ENCODE measurements at places on chromosomes 7 and 10.
A peak's percentile ranks its signal among the peaks of the same experiment; 100 is the strongest.

- peak; percentile 47 for DNase-seq
Measured at GRCh38 chr7:106126170-106126938, 14.2 kb upstream of the SYPL1 start.

- no peak for DNase-seq
Measured at GRCh38 chr10:97974526-97975525, 55.6 kb downstream of the CRTAC1 start.

DNA sequence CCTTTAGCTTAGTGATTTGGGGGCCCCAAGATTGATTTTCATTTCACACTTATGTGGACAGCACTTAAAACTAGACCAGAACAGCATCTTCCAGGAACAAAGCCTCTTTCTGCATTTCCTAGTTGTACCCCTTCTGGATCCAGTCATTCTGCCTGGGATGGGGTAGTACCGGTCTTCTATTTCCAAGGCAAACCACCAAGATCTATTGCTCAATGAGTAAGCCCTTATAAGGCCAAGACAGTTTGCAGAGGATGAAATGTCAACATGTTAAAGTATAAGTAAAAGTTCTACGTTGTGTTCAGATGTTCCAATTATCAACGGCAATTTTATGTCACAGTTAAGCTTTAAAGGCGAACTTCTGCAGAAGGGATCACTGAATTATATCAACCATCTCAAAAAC, 106.9 kb upstream of the ZNF746 start:
- DNase-seq = no peak

GRCh38 chr7:3065724-3066143, 22.1 kb upstream of the CARD11 start:
- DNase-seq = peak; percentile 39

- no peak for DNase-seq
Measured at GRCh38 chr7:4800487-4800886, 25.1 kb downstream of the AP5Z1 start.

DNA sequence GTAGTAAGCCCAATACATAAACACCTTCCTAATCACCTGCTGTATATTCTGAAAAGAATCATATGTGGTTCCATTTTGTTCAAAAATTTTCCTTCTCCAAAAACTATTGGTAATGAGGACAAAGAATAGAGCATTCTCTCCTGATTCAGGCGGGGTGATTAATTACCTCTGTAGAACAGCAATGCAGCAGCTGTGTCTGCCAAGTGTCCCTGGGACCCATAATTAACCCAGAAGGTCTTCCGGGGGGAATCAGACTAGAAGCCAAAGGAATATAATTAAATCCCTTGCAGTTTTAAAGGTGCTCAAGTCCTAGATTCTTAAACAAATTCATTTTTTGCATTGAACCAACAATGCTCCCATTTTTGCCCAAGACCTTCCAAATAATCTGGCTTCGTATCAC, 60.3 kb upstream of the ABLIM1 start:
- no peak for DNase-seq

- no peak for DNase-seq
Measured at GRCh38 chr7:28142650-28143049, 37.9 kb downstream of the JAZF1 start.

GRCh38 chr10:111836571-111836970, 347.0 kb downstream of the GPAM start:
- DNase-seq = no peak

DNA sequence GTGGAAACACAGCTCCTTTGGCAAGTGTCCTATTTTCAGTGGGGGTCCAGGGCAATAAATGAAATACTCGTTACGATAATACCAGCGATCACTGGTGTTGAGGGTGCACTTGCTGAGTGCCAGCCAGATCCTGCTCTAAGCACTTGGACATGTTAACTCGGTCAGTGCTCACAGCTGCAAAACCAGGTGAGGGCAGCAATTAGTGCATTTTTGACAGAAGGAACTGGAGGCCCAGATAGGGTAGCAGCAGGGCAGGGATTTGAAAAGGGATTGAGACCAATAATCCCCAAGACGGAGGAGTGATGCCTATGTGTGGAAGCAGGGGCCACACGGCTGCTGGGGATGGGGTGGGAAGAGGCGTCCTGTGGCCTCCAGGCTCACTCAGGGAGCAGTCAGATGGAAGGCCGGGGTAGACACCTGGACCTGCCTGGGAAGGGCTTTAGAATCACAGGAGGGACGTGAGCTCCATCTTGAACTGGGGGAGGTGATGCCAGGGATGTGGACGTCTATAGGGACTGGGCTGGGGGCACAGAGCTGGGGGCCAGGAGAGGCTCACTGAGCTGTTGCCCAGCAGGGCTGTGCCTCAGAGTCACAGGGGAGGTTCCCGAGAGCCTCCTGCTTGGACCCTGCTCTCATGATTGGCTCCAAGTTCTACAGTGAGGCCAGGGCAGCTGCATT, 14.3 kb downstream of the PTPRE start:
- DNase-seq = no peak

DNA sequence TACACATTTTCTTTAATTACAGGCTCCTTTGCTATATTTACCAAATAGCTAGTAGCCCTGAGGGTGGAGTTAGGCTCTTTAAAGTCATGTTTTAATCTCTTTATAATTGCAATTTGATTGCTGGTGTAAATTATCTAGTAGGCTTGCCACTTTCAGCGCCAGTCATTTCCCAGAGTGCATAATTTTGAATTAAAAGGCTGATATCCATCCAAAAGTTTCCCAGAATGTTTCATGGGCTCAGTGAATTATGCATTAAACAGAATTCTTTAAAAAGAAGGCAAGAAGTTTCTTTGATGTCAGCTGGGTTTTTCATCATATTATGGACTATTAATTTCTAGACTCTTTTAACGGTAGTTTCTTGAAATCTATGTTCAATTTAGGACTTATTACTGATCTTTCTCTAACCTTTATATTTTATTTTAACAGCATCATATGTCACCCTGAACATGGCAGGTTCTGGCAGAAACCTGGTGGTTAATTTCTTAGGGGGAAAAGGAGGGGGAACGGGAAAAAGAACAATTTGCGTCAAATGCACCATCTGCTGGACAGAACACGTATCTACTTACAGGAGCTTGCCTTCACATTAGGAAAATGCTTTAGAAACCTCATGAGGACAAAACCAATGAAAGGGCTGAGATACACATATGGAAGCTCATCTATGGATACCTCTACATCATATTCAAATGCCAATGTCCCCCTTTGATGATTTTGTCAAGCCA, 171.1 kb downstream of the GRM3 start:
- DNase-seq = no peak

DNA sequence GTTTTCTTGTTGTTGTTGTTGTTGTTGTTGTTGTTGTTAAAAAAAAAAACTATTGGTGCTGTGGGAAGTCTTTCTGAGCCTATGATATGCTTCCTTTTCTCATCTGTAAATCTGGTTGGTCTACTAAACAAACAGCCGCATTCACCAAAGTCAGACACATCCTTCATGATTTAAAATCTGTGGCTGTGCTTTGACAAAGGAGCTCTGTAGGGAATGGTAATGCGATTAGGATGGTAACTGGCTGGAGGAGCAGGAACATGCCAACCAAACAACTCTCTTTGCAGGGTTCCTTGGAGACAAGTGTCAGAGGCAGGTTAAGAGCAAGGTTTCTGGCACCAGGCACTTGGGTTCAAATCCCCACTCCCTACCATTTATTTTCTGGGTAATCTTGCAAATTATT, 14.9 kb upstream of the SP4 start:
- DNase-seq = no peak

DNA sequence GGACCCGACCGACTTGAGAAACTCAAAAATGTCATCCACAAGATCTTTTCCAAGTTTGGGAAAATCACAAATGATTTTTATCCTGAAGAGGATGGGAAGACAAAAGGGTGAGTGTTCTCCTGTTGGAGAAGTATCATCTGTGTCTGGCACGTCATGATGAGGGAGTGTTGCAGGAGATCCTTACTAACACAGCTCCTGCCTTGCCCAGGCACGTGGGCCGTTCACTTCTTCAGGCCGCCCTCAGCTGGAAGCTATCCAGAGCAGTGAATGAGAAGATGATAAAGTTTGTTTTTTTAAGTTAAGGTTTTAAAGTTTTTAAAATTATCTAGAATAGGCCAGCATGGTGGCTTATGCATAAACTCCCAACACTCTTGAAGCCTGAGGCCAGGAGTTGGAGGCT, 6.2 kb downstream of the EIF3B start:
- DNase-seq = no peak

DNA sequence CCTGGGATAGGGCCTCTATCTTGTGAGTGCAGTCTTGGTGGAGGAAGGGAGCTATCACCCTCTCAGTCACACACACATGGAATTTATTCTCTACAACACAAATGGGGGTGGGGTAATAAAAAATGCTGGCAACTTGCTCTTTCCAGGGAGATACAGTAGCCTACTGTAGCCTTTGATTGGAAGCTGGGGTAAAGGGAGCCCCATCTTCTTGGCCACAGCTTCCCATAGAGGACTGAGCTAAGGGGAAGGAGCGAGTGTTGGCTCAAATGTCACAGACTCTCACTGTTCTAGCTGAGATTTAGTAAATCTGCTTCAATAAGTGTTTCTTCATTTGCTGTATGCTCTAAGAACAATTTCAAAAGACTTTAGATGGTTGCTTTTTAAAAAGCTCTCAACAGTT, 222.2 kb upstream of the CXCL12 start:
- no peak for DNase-seq

DNA sequence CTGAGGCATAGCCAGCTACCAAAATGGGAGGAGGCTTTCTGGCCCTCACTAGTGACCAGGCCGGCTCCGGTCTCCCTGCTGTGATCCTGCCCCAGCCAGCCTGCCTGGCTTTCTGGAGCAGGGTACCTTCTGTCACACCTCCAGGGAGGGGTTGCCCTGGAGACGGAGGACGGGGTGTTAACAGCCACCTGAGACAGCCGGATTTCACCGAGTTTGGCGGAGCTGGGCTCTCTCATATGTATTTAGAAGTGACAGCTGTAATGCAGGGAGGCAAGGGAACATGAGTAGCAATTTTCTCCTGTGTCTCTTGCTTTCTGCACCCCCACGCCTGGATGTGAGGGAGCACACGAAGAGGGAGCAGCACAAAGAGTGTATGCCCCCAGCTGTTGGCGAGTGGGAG, 473.3 kb downstream of the PLXNA4 start:
- no peak for DNase-seq

GRCh38 chr10:59337201-59337652, 25.1 kb downstream of the FAM13C start:
- no peak for DNase-seq

GRCh38 chr10:12077580-12078180, 8.9 kb downstream of the DHTKD1 start:
- no peak for DNase-seq

GRCh38 chr7:37577412-37577811, 106.2 kb upstream of the GPR141 start:
- no peak for DNase-seq

DNA sequence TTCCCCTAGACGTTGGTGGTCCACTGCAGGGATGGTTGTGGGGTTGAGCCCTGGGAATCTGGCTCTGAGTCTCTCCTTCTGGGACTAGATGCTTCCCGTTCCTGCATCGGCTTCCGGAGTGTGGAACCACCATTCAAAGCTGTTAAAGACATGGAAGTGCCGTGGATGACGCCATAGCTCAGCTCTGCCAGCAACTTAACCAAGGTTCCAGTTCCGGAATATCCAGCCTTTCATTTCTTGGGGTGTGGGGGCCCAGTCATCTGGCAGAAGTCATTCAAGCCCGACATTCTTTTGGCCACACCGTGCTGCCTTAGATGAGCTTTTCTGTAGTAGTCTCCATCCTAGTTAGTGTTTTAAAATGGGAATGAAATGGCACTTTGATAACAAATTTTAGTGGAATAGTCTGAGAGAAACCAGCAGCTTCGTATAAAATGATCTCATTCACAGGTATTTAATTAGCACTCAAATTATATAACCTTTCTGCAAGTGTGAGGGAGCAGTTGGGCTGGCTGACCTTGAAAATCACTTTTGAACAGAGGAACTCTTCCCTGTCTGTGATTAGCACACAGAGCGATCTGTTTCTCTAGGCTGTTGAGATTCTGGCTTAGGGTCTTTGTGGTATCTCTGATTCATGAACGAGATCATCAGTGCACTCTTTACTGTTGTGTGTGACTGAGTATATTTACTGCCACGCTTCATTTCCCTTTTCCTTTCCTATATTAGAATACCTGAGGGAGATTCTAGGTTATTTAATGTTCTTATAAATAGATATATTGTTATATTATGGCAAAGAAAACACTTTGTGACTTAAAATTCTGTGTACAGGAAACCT, 19.9 kb downstream of the LMTK2 start:
- DNase-seq = no peak

DNA sequence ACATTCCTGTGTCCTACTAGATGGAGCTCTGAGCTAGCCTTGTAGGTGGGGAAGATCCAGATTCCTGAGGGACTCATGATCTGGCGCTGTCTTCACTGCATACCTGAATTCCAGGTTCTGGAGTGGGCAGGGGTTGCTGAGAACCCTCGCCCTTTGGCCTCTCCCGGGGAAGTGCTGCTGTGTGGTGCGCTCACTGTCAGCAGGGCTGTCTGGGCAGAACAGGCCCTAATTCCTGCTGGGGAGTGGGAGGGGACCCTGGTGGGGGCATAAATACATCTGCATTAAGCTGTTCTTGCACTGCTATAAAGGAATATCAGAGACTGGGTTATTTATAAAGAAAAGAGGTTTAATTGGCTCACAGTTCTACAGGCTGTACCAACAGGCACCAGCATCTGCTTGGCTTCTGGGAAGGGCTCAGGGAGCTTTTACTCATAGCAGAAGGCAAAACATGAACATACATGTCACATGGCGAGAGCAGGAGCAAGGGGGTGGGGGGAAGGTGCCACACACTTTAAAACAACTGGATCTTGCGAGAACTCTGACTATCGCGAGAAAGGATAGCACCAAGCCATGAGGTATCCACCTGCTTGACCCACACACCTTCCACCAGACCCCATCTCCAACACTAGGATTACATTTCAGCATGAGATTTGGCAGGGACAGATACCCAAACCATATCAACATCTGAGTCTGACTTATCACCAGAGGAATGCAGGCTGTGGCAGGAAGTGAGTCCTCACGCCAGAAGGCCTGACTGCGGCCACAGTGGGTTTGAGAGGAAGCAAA, 115.0 kb downstream of the ADCY1 start:
- no peak for DNase-seq

- no peak for DNase-seq
Measured at GRCh38 chr7:112905413-112905812, 115.2 kb upstream of the TMEM168 start.

DNA sequence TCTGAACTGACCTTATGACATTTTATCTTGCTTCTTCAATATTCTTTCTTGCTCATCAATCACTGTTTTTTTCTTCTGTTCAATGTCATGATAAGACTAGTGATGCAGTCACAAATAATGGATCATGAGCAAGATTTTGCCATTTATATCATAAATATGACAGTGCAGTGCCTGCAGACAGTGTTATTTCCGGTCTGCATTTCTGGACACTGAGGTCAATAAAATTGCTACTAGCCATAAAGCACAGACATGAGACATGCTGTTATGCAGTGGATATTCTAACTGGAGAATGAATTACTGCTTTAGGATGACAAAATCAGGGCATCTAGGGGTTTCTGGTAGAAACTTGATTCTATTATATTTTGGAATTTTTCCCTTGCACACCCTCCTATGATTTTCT, 1509.7 kb upstream of the LRRTM3 start:
- no peak for DNase-seq

GRCh38 chr7:155181768-155182167, 111.6 kb downstream of the HTR5A start:
- DNase-seq = no peak

- no peak for DNase-seq
Measured at GRCh38 chr7:24757353-24758275, at the start of gene GSDME. GSDME (minus strand) TSS chr7:24757464; CDS start chr7:24749774, 7,690 bp downstream.

Measured in DND-41 (cell line).